ENCODE measurements at places on chromosomes 2 and 18.
A peak's percentile ranks its signal among the peaks of the same experiment; 100 is the strongest.

- DNase-seq = no peak
These were observed 16.3 kb downstream of the POLR2D start for GRCh38 chr2:127841466-127842178.

GRCh38 chr2:170409164-170409535, 231.2 kb downstream of the MYO3B start:
- peak; percentile 62 for DNase-seq

GRCh38 chr2:69453475-69454129, 16.4 kb upstream of the NFU1 start:
- no peak for DNase-seq

DNA sequence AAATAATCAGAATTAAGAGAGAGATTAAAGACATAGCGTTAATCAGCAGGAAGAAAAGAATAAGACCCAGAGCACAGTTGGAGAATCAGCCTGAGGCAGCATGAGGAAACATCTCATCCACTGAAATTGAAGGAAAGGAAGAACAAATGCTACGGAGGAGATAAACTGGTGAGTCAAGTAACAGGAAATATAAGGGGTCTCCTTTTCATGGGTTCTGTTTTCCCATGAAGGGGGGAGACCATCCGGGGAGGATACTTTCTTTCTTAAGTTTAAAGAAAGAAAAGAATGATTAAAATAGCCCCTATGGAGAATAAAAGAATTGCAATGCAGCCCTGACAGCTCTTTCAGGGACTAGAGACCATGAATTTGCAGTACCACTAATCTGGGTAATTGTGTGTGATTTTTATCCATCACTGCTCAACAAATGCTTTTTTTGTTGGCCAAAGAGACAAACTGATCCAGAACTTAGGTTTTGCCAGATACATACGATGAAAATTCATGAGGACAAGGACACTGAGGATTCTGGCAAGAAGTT, 17.7 kb downstream of the ROCK2 start:
- DNase-seq = no peak

GRCh38 chr2:227205701-227206100, 41.3 kb downstream of the COL4A3 start:
- DNase-seq = no peak

DNA sequence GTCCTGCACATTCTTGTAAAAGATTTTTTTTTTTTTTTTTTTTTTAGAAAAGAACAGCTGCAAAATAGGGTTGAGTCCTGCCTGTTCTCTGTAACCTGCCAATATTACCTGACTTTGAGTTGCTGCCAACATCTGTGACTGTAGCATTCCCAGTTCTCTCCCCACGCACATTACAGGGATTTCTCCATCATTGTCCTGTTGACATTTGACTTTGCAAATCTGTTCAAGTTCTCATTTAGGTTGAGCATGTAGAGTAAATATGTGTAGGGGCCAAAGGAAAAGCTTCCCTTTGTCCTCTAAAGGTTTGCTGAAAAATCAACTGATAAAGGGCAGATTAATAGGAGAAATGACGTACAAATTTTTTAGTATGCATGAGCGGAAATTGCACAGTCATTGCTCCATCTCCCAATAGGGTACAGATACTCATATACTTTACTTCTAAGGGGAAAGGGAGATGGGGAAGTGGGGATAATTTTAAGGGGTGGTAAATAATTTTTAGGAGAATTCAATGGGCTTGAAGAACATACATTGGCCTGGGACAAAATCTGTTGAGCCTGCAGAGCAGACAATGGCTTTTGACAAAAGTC, 385.5 kb downstream of the PIK3C3 start:
- no peak for DNase-seq

- no peak for DNase-seq
These were observed 206.1 kb upstream of the GATA6 start for GRCh38 chr18:21963336-21963735.

- DNase-seq = no peak
These were observed 36.5 kb downstream of the CFAP36 start for GRCh38 chr2:55555977-55556376.

- no peak for DNase-seq
These were observed 272.1 kb downstream of the GBX2 start for GRCh38 chr2:235896061-235896460.

DNA sequence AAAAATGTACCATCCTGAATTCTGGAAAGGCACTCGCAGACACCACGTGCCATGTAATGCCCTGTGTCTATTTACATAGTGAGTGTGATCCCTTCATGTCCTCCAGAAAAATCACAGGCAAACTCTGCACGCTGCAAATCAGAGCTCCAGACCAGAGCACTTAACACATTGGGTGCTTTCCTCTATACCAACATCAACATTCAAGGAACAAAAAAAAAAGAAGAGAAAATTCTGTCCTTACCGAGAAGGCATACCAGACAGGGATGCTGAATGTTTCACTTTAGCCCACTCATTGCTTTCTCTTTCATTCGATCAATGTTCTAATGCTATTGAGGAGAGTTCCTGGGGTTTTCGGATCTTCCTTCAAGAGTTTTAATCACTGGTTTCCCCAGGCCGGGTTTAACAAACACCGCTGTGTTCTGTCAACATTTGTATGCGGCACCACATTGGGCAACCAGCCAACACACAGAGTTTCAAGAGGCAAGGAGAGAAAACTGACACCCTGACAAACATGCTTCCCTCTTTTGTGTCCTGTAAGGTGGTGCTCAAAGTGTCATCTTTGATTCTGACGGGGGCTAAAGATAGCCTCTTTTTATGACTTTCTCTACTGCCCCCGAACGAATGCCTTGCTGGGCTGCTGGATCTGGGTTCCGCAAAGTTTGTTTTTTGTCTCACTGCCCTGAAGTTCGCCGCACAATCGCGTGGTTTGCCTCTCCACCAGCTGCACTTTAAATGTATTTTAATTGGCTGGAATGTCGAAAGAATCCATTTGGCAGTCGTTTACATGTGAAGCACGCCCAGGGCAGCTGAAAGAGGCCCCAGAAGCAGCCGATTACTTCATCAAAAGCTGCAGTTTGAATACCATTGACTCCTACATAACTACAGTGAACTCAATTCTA, 106.4 kb upstream of the NCKAP5 start:
- peak; percentile 78 for DNase-seq

- no peak for DNase-seq
These were observed 791.7 kb downstream of the METTL4 start for GRCh38 chr18:1779587-1779986.

DNA sequence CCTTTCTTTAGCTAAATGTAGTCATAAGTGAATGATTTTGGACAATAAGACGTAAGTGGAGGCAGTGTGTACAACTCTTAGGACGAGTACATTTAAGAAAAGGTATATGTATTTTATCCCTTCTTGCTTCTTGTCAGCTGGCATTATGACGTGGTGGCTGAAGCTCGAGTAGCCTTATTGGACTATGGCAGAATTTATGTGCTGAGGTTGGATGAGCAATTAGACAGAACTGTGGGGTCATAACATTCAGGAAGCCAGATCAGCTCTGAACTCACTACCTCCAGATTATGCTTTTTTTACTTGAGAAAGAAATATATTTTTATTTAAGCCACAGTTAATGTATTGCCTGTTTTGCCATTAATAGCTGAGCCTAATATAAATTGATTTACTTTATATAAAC, 661.5 kb downstream of the ERBB4 start:
- peak; percentile 67 for DNase-seq

DNA sequence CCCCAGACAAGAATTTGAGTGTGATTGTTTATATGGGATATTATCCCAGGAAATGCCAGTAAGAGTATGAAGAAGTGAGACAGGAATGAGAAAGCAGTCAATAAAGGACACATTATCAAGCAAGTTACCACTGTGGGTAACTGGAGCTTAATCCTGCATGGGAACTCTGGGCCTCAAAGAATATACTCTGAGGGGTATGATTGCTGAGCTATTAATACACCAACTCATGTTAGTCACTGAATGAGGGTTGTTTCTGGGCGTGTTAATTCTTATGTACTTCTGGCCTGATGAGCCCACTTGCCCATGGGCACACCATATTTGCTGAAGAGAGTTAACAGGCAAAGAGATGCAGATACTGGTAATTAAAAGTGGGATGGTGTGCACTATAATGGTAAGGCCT, 26.6 kb upstream of the PAIP2B start:
- no peak for DNase-seq

DNA sequence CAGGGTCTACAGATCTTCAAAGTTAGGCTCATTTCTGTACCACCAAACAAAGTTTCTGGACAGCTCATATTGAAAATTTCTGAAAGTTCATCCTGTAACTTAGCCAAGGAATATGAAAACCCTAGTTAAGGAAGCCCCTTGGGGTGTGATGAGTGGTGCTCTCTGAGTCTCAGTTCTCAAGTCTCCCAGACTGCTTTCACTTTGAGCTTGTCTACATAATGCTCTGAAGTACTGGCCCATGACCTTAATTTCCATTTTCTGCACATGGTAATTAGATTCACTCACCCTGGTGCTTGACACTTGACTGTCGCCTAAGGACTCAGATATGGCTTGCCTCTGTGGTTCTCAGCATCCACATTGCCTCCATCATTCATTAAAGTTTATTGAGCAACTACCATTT, 51.7 kb upstream of the SATB2 start:
- no peak for DNase-seq

DNA sequence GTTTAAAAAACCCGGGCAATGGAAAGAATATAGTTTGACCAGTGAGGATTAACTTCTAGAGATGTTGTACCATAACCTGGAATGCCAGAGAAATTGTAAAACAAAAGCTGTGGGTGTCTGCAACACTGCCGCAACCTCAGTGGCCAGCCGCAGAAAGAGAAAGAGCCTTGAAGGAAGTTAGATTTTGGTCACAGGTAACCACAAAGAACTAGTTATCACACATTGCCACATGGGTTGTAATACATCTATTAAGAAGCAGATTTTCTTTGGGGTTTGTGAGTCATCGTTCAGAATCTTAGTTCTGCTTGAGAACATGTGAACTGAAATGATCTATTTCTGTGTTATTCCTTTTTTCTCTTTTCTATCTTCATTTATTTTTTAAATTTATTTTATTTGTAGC, 222.9 kb upstream of the AGAP1 start:
- peak; percentile 73 for DNase-seq

GRCh38 chr2:168469281-168469988, 13.4 kb downstream of the CERS6 start:
- no peak for DNase-seq

DNA sequence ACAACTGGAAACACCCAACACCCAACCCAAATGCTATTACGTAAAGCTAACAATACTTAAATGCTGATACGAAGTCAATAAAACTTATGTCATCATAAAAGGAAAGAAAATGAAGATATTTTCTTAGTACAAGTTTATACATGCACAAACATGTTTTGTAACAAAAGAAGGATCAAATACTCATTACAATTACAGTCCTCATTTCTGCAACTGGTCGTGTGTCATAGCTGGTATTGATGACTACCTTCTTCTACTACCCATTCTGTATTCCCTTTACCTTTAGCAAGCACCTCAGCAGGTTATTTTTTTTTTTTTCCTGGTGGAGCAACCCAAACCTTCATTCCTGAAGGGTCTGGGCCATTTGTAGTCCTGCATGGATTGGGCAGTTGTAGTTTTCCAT, 1298.5 kb downstream of the SUCLG1 start:
- DNase-seq = no peak

- DNase-seq = no peak
These were observed 467.4 kb upstream of the CDH20 start for GRCh38 chr18:60865801-60866200.

GRCh38 chr2:47266939-47267710, 112.0 kb upstream of the STPG4 start:
- no peak for DNase-seq

DNA sequence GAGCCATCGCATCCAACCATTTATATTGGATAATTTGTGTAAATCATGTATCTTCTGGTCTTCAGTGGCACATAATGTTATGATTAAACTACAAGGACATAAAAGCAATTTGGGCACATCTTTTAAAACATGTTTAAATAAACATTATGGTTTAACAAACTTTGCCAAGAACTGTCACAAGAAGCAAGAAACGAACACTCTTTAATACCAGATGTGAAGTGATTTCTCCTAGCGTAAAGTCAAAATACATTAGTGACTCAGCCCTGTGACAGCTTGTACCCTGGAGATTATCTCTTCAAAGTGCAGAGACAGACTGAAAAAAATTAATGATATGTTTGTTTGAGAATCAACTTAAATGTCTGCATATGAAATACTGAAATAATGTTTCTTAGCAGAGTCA, 39.9 kb downstream of the DSEL start:
- no peak for DNase-seq

- peak; percentile 41 for DNase-seq
These were observed 28.9 kb upstream of the IER3IP1 start for GRCh38 chr18:47204908-47205522.

GRCh38 chr18:63161032-63161760, 158.4 kb downstream of the BCL2 start:
- DNase-seq = no peak

- DNase-seq = no peak
These were observed 42.5 kb upstream of the YPEL5 start for GRCh38 chr2:30104307-30104706.

Data from brain microvascular endothelial cell (primary cell).